RCC 7860 (cell line): ENCODE measurements at places on chromosomes 5 and 9.

DNA sequence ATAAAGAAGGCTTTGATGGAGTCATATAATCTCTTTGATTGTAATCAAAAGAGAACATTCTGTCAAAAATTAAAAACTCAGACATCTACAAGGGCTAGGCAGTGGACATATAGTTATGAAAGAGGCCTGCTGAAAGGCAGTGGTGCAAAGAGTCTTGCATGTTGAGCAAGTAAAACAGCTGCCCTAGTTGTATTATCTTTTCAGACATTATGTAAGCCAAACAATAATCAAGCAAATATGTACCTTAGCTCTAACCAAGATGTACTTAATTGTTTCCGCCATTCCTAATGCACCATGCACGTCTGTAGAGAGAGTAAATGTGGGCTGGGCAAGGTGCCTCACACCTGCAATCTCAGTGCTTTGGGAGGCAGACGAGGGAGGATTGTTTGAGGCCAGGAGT lies 14.3 kb downstream of the GAPT start:
- no peak for DNase-seq

- no peak for DNase-seq
Measured at GRCh38 chr9:135858491-135859185, 48.7 kb downstream of the CAMSAP1 start.

DNA sequence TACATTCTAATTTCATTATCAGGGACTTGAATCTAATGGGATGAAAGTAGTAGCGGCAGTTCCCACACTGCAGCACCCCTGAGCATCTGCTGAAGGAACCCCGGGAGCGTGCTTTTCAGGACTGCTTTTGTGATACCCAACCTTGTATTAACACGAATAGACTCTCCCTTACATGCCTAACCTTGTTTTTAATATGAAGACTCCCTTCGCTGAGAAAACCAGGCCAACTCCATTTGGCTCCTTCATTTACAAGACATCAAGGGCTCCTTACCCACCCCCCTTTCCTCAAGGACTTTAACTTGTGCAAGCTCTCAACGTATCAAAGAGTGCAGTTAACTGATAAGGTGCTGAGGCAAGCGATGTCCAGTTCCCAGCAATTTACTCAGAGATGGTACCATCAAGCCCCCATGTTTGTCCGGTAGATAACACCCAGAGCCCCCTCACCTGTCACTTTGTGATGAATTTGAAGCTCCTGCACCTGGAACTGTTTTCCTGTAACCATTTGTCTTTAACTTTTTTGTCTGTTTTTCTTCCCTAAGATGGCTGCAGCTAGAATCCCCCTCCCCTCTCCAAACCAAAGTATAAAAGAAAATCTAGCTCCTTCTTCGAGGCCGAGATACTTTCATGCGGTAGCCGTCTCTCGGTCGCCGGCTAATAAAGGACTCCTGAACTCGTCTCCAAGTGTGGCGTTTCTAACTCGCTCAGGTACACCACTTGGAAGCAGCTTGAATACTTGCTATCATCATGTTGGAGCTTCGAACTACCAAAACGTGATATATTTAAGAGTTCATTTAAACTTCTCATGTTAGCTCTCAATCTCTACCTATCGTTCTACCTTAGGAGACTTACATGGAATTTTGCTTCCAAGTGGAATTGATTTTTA lies 10.7 kb downstream of the HNRNPH1 start:
- DNase-seq, result no peak

GRCh38 chr9:34958411-34958982 lies 412 bp downstream of the PHF24 start:
- no peak for DNase-seq

DNA sequence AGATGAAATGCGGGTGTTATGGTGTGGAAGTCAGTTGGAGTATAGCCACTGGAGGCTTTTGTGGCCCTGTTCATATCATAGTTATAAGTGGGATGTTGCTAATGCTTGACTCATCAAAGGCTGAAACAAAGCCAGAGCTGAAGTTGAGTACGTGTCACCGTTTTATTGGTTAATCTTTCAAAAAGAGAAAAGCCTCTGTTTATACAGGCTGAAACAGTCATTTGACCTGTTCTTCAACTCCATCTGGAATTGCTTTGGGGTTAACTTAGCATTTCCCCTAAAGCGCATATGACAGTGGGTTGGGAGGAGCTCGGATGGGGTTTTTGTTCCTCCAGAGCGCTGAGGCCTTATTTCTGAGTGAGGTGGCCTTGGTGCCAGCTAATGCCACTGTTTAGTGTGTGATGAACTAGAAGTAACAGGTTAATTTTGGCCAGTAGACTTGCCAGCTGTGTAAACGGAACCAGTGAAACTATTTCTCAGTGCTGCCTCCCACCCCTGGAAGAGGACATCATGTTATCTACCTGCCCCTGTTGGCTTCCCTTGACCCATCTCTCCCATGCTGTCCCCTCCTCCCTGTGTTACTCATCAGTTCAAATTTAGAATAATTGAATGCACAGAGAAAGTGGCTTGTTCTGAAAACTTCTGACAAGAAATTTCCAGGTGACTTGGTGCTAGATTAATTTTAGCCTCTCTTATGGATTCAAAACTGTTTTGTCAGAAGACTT lies 34.2 kb downstream of the MTAP start:
- peak; percentile 99 for DNase-seq

DNA sequence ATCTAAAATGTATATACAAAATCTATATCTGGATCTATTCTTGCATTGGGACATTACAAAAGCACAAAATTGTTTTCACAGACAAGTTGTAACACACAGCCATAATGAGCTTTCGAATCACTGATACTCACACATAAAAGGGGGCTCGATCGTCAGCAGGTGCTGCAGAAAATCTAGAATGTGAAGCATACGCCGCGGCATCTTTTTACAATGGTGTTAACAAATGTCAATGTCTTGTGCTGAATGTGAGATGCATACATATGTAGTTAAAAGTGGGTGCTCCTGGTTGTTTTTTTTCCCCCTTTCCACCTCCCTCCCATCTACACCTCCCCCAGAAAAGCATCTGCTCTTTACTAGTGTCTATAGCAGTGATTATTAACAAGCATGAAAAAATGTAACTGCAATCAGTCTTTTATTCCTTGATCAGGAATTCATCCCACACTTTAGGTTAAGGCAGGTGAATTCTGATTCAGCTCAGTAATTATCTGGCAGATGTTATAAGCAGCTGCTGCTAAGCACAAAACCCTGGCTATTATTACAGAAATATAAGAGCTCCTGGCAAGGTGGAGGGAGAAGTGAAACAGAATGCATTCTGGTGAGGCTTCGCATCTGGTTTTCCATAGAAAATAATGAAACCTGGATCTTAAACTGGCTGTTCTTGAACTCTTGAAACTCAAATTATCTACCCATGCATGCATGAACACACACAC lies 114.1 kb downstream of the MPDZ start:
- no peak for DNase-seq

GRCh38 chr5:87307796-87308423 lies 40.2 kb downstream of the RASA1 start:
- no peak for DNase-seq

GRCh38 chr5:125603321-125603720 lies 819.9 kb upstream of the GRAMD2B start:
- DNase-seq, result no peak

DNA sequence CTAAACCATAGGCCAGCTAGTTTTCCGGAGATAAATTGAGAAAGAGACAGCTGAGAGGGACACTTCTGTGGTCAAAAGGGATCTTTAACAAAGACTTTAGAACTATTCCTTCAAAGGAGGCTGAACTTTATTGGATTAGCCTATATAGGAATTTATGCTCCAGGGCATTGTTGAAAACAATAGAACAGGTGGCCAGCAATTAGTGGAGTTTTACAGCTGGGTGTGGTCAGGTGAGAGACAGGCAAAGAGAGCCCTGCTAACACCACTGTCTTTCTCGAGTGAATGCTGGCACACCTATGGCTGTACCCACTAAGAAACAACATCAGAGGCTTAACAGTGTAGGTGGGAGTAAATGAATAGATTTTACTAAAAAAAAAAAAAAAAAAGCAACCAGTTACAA lies 16.7 kb upstream of the TLR4 start:
- no peak for DNase-seq

DNA sequence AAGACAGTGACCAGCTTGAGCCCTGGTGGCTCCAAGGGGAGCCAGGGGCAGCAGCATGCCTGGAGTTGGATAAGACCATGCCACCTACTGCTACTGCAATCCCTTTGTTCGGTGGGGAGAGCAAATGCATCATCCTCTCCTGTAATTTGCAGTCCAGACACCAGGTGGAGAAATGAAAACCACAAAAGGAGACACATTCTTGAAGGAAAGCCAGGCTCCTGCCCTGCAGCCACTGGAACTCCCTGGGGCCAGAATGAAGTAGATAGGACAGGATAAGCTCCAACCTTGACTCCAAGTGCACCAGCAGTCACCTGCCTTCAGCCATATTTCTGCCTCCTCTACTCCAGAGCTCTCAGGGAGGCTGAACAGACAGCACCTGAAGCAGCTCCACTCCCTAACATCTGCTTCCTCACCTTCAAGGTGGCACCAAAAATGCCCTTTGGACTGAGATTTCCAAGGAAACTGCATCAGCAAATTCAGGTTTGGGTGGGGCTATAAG lies 65.1 kb upstream of the IQGAP2 start:
- DNase-seq, result peak; percentile 10

DNA sequence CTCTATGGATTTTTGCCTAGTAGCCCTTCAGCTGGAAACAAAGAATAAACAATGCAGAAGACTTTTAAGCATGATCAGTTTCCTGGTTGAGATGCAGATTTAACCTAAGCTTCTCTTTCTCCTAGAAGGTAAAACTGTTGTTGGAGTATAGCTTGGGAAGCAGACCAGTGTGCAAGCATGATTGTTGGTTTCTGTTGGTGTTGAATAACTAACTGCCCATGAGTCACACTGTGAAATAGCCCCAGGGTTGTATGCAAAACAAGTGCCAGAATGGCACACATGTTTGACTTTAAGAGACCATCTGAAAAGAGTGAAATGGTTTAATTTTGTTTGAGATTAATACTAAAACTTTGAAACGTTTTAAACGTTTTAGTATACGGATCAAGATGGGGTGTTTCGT lies 227.1 kb downstream of the ARHGEF28 start:
- no peak for DNase-seq

- no peak for DNase-seq
Measured at GRCh38 chr9:116900543-116900942, 213.4 kb downstream of the TRIM32 start.

DNA sequence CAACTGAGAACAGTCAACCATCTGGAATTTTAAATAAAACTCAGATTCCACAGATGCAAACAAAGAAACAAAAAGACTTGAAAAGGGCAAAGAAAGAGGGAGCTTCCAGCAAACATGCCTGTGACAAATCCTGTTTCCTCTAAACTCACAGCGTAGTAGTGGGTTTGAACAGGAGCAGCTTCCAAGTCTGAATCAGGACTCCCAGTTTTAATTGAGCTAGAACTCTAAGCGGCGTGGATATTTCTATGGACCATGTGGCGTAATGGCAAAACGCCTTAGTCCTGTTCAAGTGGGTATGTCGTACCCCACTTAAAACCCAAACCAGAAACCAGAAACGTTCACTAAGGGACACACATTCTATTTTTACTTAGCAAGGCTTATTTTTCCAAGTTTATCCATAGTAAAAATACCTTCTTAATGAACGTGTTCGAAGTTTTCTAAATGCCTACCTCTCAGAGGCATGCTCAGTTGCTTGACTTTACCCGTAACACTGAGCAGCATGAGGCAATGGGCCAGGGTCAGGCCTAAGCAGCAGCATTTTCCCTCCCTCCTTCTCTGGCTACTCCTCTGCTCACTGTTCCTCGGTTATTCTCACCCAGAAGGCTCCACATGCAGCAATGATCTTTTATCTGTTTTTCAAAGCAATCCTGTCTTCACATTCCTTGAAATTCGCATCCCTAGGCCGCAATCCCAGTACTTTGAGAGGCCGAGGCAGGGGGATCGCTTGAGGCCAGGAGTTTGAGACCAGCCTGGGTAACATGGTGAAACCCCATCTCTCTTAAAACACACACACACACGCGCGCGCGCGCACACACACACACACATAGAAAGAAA lies 77.9 kb downstream of the FNBP1 start:
- DNase-seq, result no peak

DNA sequence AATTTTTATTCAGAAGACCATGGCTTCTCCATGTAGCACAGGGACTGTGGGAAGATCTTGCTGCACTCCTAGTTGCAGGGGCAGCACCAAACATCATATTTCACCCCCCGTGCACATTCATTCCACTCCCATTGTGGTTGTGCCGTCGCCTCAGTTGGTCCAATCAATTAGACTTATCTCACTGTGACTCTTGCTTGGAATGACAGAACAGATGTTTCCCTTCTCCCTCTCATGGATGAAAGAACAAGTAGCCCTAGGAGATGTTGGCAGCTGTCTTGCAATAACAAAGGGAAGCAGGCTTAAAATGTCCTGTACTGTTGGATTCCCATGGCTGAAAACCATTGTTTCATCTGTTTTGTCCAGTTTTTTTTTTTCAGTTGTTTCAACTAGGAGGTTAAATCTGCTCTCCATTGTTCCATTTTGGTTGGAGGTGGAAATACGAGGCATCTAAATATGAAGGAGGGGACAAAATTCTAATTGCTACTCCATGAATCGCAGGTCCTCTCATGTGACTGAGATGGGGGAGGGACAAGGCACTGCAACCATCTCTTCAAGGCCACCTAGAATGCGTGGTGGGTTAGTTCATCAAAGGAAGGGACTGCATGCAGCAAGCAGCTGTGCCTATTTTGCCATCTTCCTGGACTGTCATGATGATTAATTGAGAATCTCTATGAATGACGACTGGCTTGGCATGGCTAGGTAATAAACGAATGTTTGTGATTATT lies 214.4 kb downstream of the NSG2 start:
- DNase-seq, result no peak

DNA sequence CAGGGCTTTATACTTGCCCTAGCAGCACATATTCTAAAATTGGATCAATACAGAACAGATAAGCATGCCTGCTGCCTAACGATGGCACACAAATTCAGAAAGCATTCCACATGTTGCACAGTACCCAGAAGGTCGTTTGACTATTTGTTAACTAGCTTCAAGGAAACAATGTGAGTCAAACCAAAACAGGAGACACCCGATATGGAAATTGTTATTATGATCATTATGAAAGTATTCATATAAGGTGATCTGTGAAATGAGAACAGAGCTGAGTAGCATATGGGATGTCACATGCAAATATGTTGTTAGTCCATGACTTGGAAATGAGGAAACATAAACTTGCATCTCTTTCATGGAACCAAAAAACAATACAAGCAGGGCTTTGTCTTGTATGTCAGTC lies 56.3 kb upstream of the BICD2 start:
- DNase-seq, result no peak

GRCh38 chr5:81145329-81145935 lies 87.7 kb upstream of the CKMT2 start:
- no peak for DNase-seq

- DNase-seq, result no peak
Measured at GRCh38 chr5:83494666-83495065, 23.1 kb downstream of the VCAN start.

- no peak for DNase-seq
Measured at GRCh38 chr5:33793836-33794549, 97.8 kb downstream of the ADAMTS12 start.
